ENCODE measurements at places on chromosomes 3 and 15.

- H3K4me1 ChIP-seq, result peaks cover 69% of the 10 kb centered on the region
- DNase-seq, result no peak
- peak overlapping the region; percentile 94 for H3K27ac ChIP-seq
- no peaks in the 10 kb centered on the region for H3K36me3 ChIP-seq
- H3K27me3 ChIP-seq, result no peaks in the 10 kb centered on the region
These were observed 74.2 kb downstream of the MAGEF1 start for GRCh38 chr3:184637705-184638104.

DNA sequence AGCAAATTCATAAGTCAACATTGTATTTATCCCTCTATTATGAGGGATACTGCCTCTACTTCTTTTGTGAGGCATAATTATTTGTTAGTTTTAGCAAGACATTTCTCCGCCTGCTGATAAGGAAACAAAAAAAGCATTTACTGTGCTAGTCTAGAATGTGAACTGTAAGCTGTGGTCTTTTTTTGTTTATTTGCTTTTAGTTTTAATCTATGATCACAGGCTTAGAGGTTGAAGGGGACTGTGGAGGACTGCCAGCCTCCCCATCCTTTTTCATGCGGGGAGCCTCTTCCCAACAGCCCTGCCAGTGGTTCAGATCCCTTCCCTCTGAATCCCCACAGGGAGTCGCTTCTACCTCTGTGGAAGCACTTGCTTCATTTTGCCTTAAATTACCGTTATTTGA lies 331.0 kb upstream of the ROPN1 start:
- no peak for DNase-seq
- no peaks in the 10 kb centered on the region for H3K36me3 ChIP-seq
- H3K27ac ChIP-seq, result no peak overlapping the region
- H3K4me3 ChIP-seq, result no peak overlapping the region
- H3K27me3 ChIP-seq, result no peaks in the 10 kb centered on the region

GRCh38 chr3:179166561-179167201 lies 18.5 kb downstream of the PIK3CA start:
- H3K4me3 ChIP-seq, result no peak overlapping the region
- no peaks in the 10 kb centered on the region for H3K4me1 ChIP-seq

DNA sequence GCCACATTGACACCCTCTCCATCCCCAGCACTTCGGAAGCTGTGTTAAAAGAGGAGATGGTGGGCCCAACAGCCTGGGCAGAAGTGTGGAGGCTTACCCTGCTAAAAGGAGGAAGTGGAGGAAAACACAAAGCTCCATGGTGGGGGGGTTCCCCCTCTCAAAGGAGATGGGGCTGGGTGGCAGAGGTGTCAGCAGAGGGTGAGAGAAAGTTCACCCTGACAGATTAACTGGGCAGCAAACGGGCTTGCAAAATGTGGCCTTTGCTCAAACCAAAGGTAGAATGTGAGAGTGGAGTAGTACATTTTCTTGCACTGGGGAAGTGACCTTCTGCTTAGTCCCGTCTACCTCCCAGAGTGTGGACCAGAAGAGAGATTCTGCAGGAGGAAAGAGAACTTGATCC lies 44.7 kb downstream of the MYO1E start:
- no peak overlapping the region for H3K4me3 ChIP-seq
- no peak for DNase-seq
- no peaks in the 10 kb centered on the region for H3K36me3 ChIP-seq
- H3K27ac ChIP-seq, result no peak overlapping the region

- peak overlapping the region; percentile 86 for H3K27ac ChIP-seq
- no peak for DNase-seq
- H3K36me3 ChIP-seq, result no peaks in the 10 kb centered on the region
- peaks cover 15% of the 10 kb centered on the region for H3K4me1 ChIP-seq
These were observed 675 bp downstream of the TSEN2 start for GRCh38 chr3:12484983-12485327.

- H3K4me1 ChIP-seq, result peaks cover 9% of the 10 kb centered on the region
- no peak overlapping the region for H3K27ac ChIP-seq
- DNase-seq, result no peak
- H3K4me3 ChIP-seq, result no peak overlapping the region
These were observed 2.1 kb downstream of the IQCF5 start for GRCh38 chr3:51873253-51873766.

- H3K36me3 ChIP-seq, result no peaks in the 10 kb centered on the region
- H3K27ac ChIP-seq, result no peak overlapping the region
- no peaks in the 10 kb centered on the region for H3K27me3 ChIP-seq
These were observed 265.5 kb downstream of the ADAMTSL3 start for GRCh38 chr15:83919319-83919830.

GRCh38 chr3:99960941-99961340 lies 143.3 kb downstream of the CMSS1 start:
- no peaks in the 10 kb centered on the region for H3K4me1 ChIP-seq
- no peaks in the 10 kb centered on the region for H3K36me3 ChIP-seq
- peaks cover 41% of the 10 kb centered on the region for H3K27me3 ChIP-seq

DNA sequence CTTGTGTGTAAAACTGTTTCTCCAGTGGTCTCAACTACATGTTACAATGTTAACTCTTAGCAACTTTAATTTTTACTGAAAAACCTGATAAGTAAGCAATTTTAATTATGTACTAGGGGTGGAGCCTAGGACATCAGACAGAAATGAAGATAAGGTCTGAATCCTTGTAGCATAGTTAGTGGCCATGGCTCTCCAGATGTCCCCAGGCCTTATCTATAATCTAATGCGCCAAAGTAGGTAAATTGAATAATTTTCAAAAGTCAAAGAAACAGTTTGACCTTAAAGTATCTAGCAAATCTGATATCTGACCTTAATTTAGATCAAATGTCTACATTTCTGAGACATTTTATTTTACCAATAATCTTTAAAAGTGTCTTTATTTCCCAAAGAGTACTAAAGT lies 8.2 kb downstream of the MAGEF1 start:
- H3K27me3 ChIP-seq, result no peaks in the 10 kb centered on the region
- no peak for DNase-seq
- H3K27ac ChIP-seq, result no peak overlapping the region

DNA sequence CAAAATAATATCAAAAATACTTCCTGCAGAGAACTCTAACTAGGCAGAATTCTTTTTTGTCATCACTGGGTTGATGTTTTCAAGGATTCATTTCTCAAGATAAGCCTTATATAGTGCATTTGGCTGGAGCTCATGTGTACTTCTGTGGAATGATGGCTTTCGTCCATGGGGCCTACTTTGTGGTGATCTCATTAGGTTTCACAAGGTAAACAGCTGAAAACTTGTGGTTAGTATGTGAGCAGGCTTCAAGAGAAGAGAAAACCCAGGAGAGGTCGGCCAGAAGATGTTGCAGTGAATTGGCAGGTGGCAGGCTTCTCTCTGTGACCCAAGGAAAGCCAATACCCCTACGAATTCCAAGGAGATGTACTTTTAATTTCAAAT lies 121.4 kb upstream of the PHLDB2 start:
- H3K36me3 ChIP-seq, result no peaks in the 10 kb centered on the region
- H3K4me1 ChIP-seq, result peaks cover 4% of the 10 kb centered on the region
- H3K27me3 ChIP-seq, result no peaks in the 10 kb centered on the region
- no peak for DNase-seq

GRCh38 chr3:114896978-114897377 lies 250.1 kb downstream of the ZBTB20 start:
- no peak for DNase-seq
- no peaks in the 10 kb centered on the region for H3K27me3 ChIP-seq
- H3K4me3 ChIP-seq, result no peak overlapping the region
- H3K4me1 ChIP-seq, result no peaks in the 10 kb centered on the region

- no peak for DNase-seq
- H3K4me1 ChIP-seq, result no peaks in the 10 kb centered on the region
- H3K4me3 ChIP-seq, result no peak overlapping the region
These were observed 229.3 kb upstream of the UBE2E1 start for GRCh38 chr3:23576379-23576959.

DNA sequence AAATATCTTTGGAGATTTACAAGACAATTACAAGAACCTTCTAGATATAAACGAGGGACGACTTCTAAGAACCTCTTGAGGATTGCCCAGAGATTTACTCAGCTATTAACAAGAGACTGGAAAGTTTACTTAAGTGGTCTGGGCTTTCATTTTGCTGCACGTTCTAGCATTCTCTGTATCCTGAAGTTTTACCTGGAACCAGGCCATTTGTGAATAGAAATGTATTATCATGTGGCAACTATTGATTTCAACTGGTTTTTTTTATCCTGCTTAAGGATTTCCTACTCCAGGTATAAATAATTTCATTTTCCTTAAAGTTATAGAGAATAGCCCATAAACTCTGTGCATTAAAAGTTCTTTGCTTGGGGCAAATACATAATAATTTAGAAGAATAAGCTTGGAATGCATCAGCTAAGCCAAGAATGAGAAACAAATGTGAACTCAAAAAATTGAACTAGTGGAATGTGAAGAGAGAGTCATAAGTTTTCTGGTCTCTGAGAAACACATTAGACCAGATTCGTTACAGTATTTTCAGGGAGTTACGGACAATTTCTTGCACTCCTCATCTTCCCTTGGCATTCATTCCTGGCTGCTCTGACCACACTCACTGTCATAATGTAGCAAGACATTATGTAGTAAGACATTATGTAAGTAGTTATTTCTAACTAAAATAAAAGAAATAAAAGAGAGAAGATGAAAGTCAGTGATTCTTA lies 1.3 kb downstream of the AQP9 start:
- no peak overlapping the region for H3K27ac ChIP-seq
- H3K4me1 ChIP-seq, result peaks cover 10% of the 10 kb centered on the region
- H3K36me3 ChIP-seq, result no peaks in the 10 kb centered on the region
- no peaks in the 10 kb centered on the region for H3K27me3 ChIP-seq
- no peak for DNase-seq
- H3K4me3 ChIP-seq, result no peak overlapping the region

DNA sequence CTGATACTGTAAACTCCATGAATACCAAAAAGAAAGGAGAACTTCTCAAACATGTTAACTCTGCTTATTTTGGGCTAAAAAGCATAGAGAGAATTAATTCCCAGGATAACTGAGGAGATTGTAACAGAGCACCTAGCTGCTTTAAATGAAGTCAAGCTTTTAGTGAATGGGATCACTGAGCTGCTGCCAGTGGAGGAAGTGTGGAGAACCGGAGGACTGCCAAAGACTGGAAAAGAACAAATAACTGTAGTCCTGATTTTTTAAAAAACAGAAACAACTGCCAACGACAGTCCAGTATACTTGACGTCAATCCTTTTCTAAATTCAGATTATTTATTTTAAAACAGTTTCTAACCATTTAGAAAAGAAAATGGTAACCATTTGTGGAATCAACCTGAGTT lies 3.3 kb downstream of the C3orf70 start:
- H3K36me3 ChIP-seq, result no peaks in the 10 kb centered on the region
- no peak overlapping the region for H3K27ac ChIP-seq
- no peaks in the 10 kb centered on the region for H3K4me1 ChIP-seq
- H3K27me3 ChIP-seq, result peaks cover 69% of the 10 kb centered on the region

DNA sequence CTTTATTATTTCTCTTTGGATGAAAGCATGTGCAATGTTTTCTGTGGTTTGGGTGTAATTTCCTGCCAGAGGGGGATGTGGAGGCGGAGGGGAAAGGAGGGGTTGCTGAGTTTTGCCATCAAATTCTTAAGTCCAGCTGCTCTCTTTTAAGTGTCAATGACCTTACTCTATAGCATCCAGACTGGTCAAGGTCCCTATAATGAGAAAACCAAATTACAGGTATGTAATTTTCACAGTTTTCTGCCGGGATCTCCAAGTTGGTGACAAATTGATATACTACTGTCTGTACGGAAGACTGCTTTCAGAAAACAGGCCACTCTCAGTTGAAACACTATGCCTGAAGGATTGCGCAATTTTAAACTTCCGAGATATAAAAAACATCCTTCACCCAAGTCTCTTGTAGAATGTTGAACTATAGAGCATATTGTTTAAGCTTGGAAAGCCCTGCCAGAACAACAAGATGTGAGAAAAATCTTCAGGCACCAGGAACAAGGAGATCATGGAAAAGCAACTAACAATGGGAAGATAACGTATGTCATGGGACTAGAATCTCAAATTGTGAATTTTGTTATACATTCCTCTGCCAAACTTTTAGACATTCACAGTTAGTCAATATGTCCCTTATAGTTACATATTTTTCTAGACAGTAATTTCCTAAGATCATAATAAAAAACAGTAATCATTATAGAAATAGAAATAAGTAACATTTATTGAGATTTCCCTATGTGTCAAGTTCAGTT lies 300.7 kb upstream of the SATB1 start:
- no peaks in the 10 kb centered on the region for H3K4me1 ChIP-seq
- no peak overlapping the region for H3K4me3 ChIP-seq
- H3K36me3 ChIP-seq, result no peaks in the 10 kb centered on the region
- no peaks in the 10 kb centered on the region for H3K27me3 ChIP-seq
- no peak overlapping the region for H3K27ac ChIP-seq

GRCh38 chr3:155211266-155211665 lies 82.2 kb downstream of the STRIT1 start:
- no peak for DNase-seq
- no peaks in the 10 kb centered on the region for H3K4me1 ChIP-seq
- H3K36me3 ChIP-seq, result no peaks in the 10 kb centered on the region
- H3K27me3 ChIP-seq, result no peaks in the 10 kb centered on the region

GRCh38 chr3:98739266-98739665 lies 23.9 kb upstream of the ST3GAL6 start:
- no peak overlapping the region for H3K27ac ChIP-seq
- no peaks in the 10 kb centered on the region for H3K36me3 ChIP-seq
- H3K27me3 ChIP-seq, result no peaks in the 10 kb centered on the region
- no peak overlapping the region for H3K4me3 ChIP-seq

DNA sequence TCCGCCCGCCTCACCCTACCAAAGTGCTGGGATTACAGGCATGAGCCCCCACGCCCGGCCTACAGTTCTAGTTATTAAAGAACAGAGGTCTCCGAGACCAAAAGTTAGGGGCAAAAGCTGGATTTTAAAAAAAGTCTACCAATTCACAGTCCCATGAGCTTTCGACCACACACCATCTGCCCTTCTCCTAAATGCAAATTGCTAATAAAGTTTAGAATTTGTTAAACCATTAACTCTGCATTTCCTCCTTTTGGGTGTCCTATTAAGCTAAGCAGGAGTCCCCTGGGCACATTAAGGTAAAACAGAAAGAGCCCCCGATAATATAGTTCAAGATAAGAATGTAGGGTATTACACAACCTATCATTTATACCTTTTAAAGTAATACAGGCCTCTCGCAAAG lies 322.7 kb downstream of the FOXP1 start:
- no peak for DNase-seq
- no peaks in the 10 kb centered on the region for H3K27me3 ChIP-seq
- H3K4me3 ChIP-seq, result no peak overlapping the region
- H3K27ac ChIP-seq, result no peak overlapping the region
- no peaks in the 10 kb centered on the region for H3K36me3 ChIP-seq

GRCh38 chr15:75062706-75063105 lies 39.3 kb downstream of the PPCDC start:
- H3K36me3 ChIP-seq, result no peaks in the 10 kb centered on the region
- H3K4me1 ChIP-seq, result peaks cover 13% of the 10 kb centered on the region
- no peak overlapping the region for H3K27ac ChIP-seq
- no peak for DNase-seq
- H3K4me3 ChIP-seq, result no peak overlapping the region

DNA sequence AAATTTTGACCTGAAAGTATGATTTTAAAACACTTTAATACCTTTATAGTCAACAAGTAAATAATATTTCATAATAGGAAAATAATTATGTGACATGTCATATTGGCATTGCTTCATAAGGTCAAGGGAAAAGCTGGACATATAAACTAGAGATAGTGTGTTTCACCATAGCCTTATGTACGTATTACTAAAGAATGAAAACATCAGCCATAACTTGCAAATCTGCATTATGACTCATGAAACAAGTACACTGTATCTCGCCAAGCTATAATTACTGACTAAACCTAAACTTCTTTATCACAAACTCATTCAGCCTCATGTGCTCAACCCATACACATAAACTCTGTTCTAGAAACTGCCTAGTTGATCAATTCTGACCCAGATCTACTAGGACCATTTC lies 950.1 kb downstream of the FHIT start:
- DNase-seq, result peak; percentile 87
- no peaks in the 10 kb centered on the region for H3K4me1 ChIP-seq
- H3K27ac ChIP-seq, result no peak overlapping the region

Data from cardiac muscle cell (in vitro differentiated cells and primary cell).